ENCODE measurements at places on chromosomes 12 and 14.
A peak's percentile ranks its signal among the peaks of the same experiment; 100 is the strongest.

GRCh38 chr14:36021030-36021422 lies 155.5 kb downstream of the PTCSC3 start:
- DNase-seq, result no peak

GRCh38 chr14:96622926-96623325 lies 120.7 kb downstream of the PAPOLA start:
- no peak for DNase-seq

DNA sequence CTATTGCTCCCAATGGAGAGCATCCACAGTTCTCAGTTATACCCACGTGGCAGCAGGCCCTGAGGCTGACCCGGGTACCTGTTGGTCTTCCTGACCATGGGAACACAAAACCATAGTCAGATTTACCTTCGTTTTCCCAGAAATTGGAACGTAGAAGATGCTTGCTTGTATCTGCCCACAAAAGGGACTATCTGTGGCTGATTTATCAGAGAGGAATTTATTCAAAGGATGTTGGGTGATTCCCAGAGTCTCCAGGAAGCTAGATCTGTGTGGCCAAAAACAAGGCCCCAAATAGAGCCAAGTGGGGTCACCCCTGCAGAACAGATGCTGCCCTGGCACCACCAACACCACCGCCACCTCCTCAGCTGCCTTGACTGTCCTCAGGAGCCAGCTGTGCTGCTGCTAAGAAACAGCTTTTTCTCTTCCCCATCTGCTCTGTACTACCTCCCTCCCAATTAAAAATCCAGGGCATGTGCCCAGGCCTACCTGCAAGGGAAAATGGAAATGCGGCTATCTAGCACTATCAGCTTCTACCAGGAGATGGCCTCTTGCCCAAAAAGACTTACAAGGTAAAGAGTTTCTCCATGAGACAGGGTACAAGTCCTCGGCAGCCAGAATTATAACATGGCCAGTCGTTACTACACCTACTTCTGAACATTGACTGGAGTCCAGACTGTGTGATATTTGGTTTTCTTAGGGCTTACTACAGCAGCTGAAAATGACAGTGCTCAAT lies 128.6 kb upstream of the PLEKHG7 start:
- no peak for DNase-seq

GRCh38 chr14:81113176-81113575 lies 107.6 kb downstream of the GTF2A1 start:
- DNase-seq, result no peak

DNA sequence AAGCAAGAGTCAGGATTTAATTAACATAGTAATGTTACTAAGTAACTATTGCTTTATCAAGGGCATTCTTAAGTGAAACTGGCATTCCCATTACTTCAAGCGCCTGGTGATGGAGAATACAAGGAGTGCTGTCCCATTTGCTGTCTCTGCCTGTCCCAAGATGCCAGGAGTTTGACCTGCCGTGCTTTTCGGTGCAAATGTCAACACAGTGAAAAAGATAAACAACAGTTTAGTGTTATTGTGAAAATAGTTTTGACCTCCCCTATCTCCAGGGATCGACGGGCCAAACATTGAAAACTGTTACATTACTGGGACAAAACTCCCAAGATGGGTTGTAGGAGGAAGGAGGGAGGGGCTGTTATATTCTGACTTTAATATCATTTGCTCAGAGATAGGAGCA lies 74.8 kb downstream of the TTC9 start:
- no peak for DNase-seq

DNA sequence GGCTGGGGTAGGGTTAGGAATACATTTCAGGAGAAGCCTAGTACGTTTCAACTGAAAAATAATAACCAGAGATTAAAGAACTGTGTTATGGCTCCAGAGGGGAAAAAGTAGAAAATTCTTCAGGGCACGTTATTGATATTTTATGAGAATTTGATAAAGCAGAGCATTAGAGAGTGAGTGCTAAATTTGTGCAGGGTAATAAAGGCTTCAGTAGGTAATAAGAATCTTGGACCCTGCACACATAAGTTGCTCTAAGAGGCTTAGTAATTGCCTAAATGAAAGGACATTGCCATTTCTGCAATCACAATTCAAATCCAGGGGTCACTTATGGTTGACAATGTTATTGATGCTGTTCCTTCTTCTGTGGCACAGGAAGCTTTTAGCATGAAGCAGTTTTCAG lies 439.4 kb upstream of the DCN start:
- DNase-seq, result no peak

DNA sequence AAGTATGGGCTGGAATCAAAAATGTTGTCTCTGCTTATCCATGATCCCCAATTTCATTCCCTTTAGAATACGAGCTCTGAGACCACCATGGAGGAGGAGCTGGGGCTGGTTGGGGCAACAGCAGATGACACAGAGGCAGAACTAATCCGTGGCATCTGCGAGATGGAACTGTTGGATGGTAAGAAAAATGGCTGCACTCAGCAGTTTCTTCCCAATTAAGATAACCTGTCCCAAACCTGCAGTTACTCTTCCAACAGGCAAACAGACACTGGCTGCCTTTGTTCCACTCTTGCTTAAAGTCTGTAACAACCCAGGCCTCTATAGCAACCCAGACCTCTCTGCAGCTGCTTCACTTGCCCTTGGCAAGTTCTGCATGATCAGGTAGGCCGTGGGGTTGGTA lies 6.6 kb upstream of the GAPDH start:
- DNase-seq, result no peak

GRCh38 chr12:32843528-32844095 lies 53.0 kb downstream of the PKP2 start:
- no peak for DNase-seq

DNA sequence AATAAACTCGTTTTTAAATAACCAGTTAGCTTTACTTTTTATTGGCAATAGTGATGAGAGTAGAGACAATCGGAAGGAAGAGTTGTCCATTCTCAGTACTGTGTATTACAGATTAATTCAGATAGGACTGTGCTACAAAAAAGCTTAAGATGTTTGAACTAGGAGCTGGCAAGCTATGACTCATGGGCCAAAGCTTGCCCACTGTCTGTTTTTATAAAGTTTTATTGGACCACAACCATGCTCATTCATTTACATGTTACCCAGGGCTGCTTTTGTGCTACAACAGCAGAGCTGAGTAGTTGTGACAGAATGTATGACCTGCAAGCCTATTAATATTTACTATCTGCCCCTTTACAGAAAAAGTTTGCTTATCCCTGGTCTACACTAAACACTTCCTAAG lies 19.4 kb downstream of the GNS start:
- no peak for DNase-seq

GRCh38 chr12:117522559-117522958 lies 161.1 kb upstream of the NOS1 start:
- no peak for DNase-seq

GRCh38 chr14:36675581-36675980 lies 13.9 kb downstream of the PAX9 start:
- DNase-seq, result no peak

- no peak for DNase-seq
Observed at GRCh38 chr12:16021676-16022075, 110.5 kb downstream of the DERA start.

DNA sequence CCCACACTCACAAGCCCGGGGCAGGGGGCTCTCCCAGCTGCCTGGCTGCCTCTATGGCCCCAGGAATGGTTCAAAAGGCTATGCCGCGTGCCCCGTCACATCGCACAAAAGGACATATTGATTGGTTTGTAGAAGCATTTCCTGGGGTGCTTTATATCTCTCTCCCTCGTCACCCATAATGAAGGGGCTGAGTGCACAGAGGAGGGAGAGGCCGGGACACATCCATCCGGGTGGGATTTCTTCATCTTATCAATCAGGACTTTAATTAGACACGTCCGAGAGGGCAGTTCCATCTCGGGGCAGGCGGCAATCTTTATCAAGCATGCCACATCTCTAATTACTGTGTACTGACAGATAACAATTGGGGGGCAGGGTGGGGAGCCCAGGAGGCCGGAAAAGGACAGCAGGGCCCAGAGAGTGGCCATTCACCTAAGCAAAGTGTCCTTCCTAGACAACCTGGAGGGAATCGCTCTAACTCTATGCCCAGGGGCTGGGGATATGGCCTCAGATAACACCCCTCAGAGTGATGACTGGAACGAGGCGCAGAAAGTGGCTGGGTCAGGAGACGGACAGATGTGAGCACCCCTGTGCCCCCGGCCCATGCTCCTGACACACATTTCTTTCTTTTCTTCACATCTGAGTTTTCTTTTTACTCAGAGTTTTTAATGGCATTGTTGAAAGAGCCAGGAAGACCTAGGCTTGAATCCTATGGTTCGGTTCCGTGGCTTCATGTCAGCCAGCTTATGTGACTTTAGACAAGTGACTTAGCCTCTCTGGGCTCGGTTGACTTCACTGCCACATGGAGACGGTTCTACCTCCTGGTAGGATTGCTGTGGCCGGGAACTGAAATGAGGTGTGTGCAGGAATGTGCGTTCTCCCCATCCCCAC lies 36.0 kb upstream of the ESRRB start:
- DNase-seq, result no peak

DNA sequence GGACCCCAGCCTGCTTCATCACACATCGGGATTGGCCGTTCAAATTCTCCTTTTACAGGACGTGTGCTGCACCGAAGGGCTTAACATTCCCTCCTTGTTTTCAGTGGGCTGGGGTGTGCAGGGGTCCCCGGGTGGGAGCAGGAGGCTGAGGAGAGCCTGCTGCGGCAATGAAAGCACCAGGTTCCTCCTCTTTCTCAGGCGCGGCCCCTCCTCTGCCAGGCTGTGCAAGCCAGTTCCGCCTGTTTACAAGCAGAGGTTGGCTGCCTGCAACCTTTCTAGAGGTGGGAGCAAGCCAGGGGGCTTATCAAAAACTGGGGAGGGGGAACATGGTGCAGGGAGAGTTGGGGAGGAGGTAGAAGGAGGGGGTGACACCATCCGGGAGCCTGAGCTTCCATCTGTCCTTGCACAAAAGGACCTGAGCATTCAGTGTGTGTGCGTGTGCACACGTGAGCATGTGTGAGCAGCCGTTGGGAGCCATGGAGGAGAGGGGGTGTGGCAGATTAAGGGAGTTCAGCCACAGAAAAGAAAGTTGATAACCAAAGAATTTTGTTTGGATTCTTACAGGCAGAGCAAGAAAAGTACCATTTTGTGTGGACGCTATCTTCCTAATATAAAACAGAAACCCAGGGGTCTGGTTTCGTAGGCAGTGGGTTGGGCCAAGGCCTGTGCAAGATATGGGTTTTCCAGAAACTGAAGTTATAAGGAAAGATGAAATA lies 108.8 kb upstream of the RFLNA start:
- no peak for DNase-seq

DNA sequence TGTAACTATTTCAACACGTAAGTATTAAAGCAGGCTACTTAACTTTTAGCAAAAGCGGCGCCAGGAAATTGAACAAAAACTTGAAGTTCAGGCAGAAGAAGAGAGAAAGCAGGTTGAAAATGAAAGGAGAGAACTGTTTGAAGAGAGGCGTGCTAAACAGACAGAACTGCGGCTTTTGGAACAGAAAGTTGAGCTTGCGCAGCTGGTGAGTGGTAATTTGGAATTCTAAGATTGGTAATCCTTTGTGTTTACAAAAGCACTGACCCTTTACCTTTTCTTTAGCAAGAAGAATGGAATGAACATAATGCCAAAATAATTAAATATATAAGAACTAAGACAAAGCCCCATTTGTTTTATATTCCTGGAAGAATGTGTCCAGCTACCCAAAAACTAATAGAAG lies 4.0 kb downstream of the PNN start:
- DNase-seq, result no peak

GRCh38 chr12:2177751-2178150 lies 125.0 kb downstream of the CACNA1C start:
- no peak for DNase-seq

DNA sequence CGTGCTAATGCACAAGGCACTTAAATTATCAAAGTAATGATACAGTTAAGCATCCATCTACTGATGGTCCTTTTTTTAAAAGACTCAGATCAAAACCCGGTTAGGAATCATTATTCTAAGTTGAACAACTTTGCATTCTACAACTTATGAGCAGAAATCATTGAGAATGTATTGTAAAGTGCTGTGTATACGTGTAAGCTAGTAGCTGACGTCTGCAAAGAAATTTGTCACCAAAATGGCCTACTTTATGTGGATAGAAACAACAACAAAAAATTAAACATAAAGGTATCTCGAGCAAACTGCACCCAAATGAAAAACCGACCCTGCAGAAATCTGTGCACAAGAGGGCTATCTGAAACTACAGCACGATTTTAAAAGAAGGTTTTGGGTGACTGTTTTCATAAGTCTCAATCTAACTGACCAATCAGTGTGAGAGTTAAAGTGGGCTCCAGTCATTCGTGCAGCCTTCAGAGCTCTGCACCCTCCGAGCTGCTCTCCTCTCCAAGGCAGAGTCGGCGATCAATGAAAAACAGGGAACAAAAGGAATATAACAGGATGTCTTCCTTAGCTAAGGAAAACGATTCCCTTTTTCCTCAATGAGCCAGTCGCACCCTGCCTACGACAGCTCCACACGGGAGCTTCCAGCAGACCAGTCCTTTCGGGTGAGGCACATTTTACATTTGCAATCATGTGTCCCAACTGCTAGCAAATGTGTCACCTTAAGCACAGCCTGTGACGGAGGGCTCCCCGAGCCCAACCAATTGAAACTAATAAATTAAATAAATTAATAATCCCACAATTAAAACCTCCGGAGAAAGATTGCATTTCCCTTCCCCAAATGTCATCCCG lies 200.7 kb upstream of the FOXN3 start:
- no peak for DNase-seq

GRCh38 chr12:64299628-64300027 lies 77.5 kb upstream of the KICS2 start:
- DNase-seq, result no peak

DNA sequence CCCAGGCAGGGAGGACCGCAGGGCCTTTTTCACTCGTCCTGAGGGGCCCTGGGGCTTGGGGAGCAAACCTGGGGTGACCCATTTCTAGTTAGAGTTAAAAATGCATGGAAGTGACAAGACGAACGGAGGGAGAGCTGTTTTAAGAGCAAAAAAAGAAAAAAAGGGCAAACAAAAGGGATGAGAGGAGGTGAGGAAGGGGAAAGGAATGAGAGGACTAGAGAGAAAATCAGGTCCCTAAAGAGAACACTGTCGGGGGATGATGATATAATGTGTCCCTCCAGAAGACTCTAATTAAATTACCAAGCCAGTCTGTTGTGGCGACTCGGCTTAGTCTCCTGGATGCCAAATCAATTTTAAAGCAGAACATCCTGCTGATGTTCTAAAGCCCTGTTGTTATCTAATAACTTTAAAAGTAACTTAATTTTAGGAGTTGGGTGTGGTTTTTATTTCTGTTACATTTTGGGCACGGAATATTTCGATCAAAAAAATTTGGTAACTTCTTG lies 1.1 kb downstream of the ANO6 start:
- no peak for DNase-seq

- no peak for DNase-seq
Observed at GRCh38 chr14:32611752-32612151, 282.7 kb downstream of the AKAP6 start.

GRCh38 chr14:22213120-22213519 lies 375.9 kb downstream of the DAD1 start:
- DNase-seq, result no peak

GRCh38 chr14:102096569-102097188 lies 9.8 kb upstream of the HSP90AA1 start:
- DNase-seq, result peak; percentile 46

- no peak for DNase-seq
Observed at GRCh38 chr12:80847575-80847974, 90.2 kb downstream of the LIN7A start.

GRCh38 chr12:109770104-109770860 lies 56.7 kb downstream of the FAM222A start:
- DNase-seq, result no peak

GRCh38 chr12:59724011-59724695 lies 128.3 kb downstream of the SLC16A7 start:
- no peak for DNase-seq

- no peak for DNase-seq
Observed at GRCh38 chr12:77222336-77222735, 157.0 kb upstream of the E2F7 start.

GRCh38 chr12:12909228-12909994 lies 18.0 kb downstream of the GPRC5A start:
- DNase-seq, result no peak
